ENCODE measurements at places on chromosomes 4 and X.
A peak's percentile ranks its signal among the peaks of the same experiment; 100 is the strongest.

- DNase-seq, result peak; percentile 92
Measured at GRCh38 chrX:68828740-68829581, at the start of gene EFNB1. Gene EFNB1 (plus strand): TSS chrX:68829021. CDS start chrX:68829777, 756 bp downstream.

DNA sequence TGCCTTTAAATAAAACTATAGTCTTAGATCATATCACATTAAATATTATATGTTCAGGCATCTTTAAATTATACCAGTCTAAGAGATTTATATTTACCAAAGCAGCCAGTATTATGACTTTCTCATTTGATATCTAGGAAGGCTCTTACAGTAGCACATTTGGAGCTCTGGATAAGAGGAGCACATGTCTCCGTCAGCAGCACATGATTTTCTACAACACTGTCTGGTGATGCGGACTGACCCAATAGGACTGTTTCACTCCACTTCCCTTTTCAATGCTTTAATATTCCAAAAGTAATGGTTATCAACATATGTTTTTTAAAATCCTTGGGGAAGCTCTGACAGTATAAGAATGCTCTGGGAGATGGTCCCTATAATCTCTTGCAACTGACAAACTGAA is 61.5 kb downstream of the HAUS3 start:
- no peak for DNase-seq

GRCh38 chrX:40153345-40154249 is 55.8 kb upstream of the BCOR start:
- DNase-seq, result peak; percentile 70

GRCh38 chr4:8103421-8104390 is 54.9 kb downstream of the ABLIM2 start:
- no peak for DNase-seq

DNA sequence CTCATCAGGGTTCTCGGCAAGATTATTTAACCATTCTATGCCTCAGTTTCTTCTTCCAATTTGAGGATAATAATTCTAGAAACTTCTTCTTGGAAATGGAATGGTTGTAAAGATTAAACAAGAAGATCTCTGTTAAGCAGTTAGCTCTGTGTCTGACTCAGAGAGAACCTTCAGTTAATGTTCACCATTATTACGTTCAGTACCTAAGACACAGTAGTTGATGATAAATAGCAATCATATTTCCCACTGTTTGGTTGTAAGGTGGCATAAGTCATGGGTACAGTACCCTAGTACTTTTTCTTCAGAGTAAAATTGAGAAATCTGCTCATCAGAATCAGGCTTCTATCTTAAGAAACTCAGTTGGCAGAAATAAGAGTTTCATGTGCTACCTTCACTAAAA is 366.5 kb upstream of the BOD1L1 start:
- DNase-seq, result no peak

GRCh38 chrX:10702031-10702430 is 81.6 kb upstream of the MID1 start:
- DNase-seq, result no peak

- no peak for DNase-seq
Measured at GRCh38 chr4:149203256-149204001, 612.2 kb downstream of the IQCM start.

DNA sequence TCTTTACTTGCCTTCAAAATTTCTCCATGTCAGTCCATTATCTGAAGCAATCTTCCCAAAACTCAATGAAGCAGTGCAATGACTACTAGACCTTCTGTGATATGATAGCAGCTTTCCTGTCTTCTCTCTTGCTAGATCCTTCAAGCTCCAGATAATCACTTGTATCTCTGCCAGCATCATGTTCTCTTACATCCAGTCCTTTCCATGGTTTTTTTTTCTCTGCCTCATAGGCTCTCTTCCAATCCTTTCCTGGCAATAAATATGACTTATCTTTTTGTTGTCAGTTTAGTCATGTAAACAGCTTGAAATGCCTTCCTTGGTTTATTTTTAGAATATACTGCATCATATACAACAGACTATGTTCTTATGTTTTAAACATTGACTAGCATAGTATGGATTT is 193.5 kb downstream of the CFAP299 start:
- DNase-seq, result no peak

- DNase-seq, result no peak
Measured at GRCh38 chrX:64188901-64189300, 16.6 kb downstream of the AMER1 start.

DNA sequence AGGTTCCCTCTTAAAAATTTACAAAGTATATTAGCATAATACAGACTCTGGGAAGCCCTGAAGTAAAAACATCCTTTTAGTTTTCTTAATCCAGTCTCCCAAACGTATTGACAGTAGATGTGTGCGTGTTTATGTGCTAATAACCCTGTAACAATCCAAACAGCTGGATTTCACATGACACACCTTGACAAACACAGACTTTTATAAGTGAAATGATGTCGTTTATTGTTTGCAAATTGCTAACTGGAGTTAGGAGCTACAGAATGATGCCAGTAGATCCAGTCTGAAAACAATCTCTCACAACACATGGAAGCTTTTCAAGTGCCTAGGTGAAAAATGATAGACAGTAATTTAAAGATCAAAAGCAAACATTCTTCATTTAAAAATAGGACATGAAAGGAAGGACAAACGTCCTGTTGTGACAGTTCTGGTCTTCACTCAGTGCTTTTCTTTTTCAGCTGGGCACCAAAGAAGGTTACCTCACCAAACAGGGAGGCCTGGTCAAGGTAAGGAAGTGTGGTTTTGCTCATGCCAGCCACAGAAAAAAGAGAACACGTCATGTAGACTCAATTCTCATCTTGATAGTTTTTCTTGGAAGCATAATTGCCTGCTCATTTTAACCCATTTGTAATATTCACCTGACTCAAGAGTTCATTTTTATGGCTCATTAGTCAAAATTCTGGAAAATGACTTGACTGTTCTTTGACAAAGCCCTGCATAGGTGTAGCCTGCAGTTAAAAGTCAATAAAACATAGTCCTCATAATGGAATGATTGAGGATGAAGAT is 32.9 kb downstream of the LAMTOR3 start:
- no peak for DNase-seq

- DNase-seq, result no peak
Measured at GRCh38 chrX:26466387-26466786, 250.4 kb downstream of the MAGEB5 start.

DNA sequence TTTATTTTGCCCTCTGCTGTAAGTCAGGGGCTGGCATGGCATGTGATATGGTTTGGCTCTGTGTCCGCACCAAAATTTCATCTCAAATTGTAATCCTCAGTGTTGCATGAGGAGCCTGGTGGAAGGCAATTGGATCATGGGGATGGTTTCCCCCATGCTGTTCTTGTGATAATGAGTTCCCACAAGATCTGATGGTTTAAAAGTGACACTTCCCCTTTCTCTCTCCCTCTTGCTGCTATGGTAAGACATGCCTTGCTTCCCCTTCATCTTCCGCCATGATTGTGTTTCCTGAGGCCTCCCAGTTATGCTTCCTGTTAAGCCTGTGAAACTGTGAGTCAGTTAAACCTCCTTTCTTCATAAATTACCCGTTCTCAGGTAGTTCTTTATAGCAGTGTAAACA is 72.0 kb upstream of the MSX1 start:
- no peak for DNase-seq

GRCh38 chrX:37684973-37685372 is 618 bp upstream of the XK start:
- no peak for DNase-seq
